Glomerular endothelial cell (primary cell): ENCODE measurements at places on chromosomes 7 and 10. TPM values are rescaled to one million over a fixed set of nuclear protein-coding genes. Genes with fewer than 3 reads are reported as not detected.

Gene AGBL3
- 1.3 and 2.5 TPM in 2 replicates for total RNA-seq

Gene SLC39A12
- not detected in 2 replicates for total RNA-seq

Gene OGDHL
- 0.58 TPM in 1 of 2 replicates, not detected in the other for total RNA-seq

Gene ARHGAP21
- total RNA-seq: 70.8 and 76.1 TPM in 2 replicates

DNA sequence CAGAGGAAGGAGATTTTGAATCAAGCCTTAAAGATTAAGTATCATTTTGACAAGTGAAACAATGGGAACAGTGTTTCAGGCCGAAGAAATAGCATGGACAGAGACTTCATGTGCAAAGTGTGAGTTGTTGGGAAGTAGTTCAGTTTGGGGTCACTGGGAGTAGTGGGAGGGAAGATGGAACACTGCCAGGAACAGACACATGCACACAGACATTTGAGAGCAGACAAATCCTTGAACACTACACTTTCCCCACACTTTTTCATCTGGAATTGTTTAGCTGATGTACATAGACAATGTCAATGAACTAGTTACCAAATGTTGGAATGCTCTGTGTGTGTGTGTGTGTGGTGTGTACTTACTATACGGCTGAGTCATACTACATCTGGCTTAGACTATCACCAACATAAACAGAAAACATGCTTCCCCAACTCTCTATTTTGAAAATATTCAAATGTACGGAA lies 52.4 kb upstream of the LRRC17 start:
- no peak for DNase-seq

DNA sequence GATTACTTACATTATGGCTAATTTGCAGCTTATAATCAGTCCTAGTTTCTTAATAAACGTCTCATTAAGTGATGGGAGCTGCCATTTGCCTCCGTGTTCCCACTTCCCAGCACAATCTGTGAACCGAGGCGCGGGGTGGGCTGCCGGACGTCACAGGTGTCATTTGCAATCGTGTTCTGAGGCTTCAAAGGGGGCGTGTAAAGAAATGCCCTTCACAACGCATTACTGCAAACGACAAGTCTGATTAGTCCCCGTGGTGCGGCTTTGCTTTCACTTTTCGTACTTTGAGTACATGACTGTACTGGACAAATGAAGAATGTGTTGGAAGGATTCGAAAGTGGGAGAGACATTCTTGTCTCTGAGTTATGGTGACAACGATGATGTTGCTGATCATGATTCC lies 614.2 kb upstream of the ADARB2 start:
- DNase-seq: no peak

GRCh38 chr10:116766241-116766827 lies 24.0 kb upstream of the HSPA12A start:
- DNase-seq: no peak

DNA sequence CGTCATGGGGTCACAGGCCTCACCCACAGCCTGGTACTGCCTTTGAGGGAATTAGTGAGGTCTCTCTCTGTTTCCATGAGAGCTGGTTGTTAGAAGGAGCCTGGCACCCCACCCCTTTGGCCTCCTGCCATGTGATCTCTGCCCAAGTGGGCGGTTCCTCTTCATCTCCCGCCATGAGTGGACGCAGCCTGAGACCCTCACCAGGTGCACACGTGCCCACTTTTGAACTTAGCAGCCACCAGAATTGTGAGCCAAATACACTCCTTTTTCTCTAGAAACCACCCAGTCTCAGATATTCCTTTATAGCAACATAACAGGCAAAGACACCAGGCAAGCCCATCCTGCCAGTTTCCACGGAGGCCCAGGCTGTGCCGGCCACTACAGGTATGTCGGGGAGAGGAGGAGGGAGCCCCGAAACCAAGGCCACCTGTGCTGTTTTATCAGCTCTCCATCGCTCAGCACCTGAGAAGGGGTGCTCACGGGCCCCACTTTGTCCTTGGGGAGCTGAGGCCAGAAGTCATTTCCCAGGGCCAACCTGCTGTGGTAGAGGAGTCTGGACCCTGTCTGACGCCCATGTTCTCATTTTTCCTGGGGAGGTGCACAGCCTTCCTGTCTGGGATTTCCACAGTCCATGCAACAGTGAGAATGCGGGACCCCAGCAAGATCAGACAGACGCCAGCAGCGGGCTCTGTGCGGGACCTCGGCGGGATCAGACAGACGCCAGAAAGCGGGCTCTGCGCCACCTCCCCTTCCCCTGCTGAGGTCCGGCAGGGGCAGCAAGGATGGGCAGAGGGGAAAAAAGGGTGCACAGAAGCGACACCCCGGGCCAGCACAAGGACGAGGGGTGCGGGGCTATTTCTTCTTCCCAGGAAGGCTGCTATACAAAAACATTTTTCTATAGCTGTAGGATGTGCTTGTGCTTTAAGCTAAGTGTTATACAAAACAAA lies 220.5 kb downstream of the ELFN1 start:
- DNase-seq: no peak

Gene ZDHHC4
- total RNA-seq: 30.7 and 33.0 TPM in 2 replicates
